CD4-positive, alpha-beta T cell treated with Interleukin-1 beta for 1 hour (primary cell): ENCODE measurements at places on chromosomes 2 and 18.

DNA sequence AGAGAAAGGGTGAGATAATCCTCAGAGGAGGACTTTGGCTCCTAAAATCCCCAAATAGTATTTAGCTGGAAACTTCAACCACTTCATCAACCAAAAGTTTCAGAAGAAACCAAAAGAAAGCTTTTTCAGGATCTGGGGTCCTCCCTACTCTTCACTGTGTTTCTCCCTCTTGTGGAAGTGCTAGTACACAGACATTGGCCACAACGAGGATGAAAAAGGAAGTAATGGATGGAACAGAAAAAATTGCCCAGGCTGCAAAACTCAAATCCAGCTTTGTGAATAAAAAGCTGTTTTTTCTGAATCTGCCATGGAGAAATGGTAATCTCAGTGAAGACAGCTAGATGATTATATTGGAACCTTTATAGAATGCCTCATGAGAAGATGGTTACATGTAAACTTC lies 4.0 kb downstream of the PID1 start:
- no peak for DNase-seq

DNA sequence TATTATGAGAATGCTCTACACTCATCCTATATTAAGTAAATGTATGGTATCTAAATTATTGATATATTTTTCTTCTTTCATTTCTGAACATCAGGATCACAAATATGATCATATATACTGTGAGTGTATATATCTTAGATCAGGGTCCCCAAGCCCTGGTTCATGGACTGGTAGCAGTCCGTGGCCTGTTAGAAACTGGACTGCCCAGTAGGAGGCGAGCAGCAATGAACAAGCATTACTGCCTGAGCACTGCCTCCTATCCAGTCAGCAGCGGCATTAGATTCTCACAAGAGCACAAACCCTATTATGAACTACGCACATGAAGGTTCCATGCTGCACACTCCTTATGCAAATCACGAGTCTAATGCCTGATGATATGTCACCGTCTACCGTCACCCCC lies 1247.1 kb upstream of the NXPH2 start:
- DNase-seq: no peak

DNA sequence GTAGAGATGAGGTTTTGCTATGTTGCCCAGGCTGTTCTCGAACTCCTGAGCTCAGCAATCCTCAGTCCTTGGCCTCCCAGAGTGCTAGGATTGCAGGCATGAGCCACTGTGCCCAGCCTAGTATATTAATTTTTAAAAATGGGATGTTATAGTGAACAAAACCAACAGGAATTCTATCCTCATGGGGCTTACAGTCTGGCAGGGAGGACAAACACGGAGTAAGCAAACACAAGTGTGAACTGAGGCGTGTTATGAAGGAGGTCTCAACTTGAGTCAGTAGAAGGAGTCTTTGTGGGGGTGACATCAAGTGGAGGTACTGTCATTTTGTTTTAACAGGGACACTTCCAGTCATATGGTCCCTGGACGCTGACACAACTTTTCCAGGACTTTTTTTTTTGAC lies 33.1 kb downstream of the EMILIN2 start:
- DNase-seq: no peak

- DNase-seq: no peak
These were observed 164.6 kb downstream of the RTP5 start for GRCh38 chr2:242034138-242034537.

DNA sequence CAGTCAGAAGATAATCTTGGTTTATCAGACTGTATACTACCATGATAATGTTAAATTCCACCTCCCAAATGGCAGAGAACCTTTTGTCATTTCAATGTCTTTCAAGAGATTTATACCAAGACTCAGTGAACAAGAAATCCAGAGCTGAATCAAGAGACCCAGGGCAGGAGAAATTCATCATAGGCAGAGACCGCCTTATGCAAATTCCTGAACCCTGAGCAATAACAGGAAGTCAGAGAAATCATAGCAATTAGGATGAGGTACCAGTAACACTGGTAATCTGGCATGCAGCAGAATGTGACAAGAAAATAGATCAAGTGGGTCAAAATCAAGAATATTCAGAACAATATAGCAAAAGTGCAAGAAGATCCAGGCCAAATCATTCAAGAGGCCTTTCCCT lies 412.4 kb upstream of the LRATD1 start:
- no peak for DNase-seq

GRCh38 chr2:145751629-145752028 lies 1231.7 kb upstream of the ZEB2 start:
- DNase-seq: peak; percentile 35
